ENCODE measurements at places on chromosomes 3 and 15.

DNA sequence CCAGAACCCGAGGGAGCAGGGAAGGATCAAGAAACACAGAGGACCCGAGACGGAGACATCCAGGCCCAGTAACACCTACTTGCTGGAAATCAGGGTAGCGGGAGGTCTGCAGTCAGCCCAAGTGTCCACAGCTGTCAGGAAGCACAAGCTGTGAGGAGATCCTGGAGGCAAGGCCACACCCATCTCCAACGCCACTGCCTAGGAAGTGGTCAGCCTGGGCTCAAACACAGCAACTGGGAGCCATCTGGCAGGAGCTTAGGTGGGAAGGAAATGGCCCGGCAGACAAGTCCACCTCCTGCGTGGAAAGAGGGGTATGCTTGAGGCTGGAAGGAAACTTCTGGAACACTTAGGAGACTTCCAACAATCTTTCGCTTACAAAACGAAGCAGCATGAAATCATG, 407.1 kb downstream of the VPS13C start:
- no peak for DNase-seq

DNA sequence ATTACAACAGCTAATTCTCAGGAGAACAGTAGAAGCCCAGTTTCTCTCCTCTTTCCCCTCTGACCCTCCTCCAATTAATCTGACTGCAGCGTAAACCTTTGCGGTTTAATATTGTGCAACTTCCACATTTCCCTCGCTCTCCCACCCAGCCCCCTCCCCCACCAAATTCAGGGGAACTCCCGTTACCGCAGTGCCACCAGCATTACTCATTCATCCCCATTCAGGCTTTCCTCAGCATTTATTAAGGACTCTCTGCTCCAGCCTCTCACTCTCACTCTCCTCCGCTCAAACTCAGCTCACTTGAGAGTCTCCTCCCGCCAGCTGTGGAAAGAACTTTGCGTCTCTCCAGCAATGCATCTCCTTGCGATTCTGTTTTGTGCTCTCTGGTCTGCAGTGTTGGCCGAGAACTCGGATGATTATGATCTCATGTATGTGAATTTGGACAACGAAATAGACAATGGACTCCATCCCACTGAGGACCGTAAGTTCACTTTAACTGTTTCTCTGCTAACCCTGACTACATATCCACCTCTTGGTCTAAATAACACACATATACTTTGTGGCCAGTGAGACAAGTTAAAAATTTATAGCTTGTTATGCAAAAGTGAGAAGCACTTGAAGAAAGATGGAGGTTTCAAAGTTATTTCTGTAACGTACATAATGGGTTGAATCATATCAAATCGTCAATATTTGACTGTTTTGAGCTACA, at the start of gene PTX3:
PTX3 (plus strand) TSS at position 268 of the 709 bp plus-strand sequence; CDS start at position 352, 84 bp downstream.
- peak; percentile 83 for DNase-seq

DNA sequence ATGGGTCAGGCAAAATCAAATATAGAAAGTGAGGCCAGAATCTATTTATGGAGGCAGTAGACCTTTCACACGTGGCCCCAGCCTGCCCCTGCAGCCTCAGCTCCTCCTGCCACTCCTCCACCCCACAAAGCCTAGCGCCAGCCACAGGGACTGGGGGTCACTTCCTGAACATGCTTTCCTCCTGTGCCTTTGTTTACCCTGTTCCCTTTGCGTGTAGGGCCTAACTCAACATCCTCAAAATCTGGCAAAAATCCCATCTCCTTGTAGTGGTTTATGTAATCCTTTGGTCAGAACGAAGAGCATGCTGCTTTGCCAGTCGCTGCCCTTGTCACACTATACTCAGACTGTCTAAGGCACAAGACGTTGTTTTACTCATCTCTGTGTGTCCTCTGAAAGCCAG, 39.6 kb downstream of the KBTBD12 start:
- no peak for DNase-seq

DNA sequence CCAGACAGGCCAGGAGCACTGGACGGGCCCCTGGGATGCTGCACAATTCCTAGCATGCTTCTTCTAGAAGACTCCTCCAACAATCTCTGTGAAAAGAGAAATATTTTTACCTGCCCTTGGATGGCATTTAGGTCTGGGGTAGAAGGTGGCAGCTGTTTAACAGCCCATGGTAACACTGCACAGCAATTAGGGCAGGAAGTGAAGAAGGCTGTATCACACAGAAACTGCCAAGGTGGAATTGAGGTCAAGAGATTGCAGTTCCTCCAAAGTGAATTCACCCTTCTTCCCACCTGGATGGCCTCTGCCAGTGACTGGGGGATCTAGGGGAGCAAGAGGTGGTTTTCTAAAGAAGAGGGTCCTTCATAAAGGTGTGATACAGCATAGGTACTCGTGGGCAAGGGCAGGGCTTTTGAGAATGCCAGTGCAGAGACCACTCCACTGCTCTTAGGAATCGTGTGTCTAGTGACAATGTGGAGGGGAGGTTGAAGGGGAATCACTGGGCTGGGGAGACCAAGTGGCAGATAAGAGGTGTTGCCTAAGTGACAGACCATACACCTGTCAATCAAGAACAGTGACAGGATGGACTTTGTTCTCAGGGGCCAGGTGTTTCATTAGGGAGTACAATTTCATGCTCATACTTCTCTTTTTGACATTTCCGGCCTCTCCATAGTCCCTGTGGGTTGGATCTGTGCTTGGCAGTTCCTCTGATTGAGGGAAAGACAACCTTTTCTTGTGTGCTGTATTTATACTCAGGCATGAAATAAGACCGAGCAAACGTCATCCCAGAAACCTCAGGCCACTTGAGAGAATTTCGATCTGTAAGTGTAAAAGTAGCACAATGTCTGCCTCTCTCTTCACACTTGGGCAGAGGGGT, 83.5 kb upstream of the BCL6 start:
- DNase-seq = no peak

DNA sequence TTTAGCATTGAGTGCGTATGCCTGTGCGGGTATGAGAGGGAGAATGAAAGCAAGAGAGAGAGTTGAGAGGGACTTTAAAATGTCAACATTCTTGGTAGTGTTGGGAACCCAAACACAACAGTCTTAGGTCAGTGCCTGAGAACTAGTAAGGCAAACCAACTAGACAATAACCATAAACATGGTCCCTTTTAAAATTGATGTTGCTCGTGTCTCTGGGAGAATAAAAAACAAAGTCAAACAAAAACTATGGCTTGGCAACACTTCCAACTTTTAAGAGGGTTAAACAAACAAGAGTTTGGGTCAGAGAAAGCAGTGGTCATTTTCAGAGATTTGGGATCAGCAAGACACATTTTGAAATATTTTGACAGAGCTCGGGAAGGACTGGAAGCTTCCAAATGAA, 146.7 kb upstream of the THBS1 start:
- DNase-seq = no peak

DNA sequence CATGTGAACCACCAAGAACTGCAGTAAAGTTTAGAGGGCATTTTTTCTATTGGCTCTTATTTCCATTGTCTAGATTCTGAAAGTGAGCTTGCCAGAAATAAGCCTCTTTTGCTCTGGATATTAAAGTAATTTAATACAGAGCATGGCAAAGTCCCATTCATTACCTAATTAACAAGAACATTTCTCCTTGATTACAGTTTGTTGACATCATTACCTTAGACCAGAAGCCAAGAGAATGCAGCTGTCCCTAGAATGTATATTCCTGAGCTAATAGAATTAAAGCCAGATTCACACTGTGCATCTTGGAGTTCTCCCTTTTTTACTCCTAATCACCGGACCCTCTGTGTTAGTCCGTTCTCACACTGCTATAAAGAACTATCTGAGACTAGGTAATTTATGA, 46.4 kb upstream of the TM4SF4 start:
- no peak for DNase-seq

- peak; percentile 39 for DNase-seq
Observed at GRCh38 chr3:126607214-126607908, 47.6 kb downstream of the TXNRD3 start.

- DNase-seq = no peak
Observed at GRCh38 chr3:129341331-129342141, 62.9 kb downstream of the HMCES start.

GRCh38 chr3:88195951-88196434, 46.2 kb downstream of the C3orf38 start:
- DNase-seq = no peak

DNA sequence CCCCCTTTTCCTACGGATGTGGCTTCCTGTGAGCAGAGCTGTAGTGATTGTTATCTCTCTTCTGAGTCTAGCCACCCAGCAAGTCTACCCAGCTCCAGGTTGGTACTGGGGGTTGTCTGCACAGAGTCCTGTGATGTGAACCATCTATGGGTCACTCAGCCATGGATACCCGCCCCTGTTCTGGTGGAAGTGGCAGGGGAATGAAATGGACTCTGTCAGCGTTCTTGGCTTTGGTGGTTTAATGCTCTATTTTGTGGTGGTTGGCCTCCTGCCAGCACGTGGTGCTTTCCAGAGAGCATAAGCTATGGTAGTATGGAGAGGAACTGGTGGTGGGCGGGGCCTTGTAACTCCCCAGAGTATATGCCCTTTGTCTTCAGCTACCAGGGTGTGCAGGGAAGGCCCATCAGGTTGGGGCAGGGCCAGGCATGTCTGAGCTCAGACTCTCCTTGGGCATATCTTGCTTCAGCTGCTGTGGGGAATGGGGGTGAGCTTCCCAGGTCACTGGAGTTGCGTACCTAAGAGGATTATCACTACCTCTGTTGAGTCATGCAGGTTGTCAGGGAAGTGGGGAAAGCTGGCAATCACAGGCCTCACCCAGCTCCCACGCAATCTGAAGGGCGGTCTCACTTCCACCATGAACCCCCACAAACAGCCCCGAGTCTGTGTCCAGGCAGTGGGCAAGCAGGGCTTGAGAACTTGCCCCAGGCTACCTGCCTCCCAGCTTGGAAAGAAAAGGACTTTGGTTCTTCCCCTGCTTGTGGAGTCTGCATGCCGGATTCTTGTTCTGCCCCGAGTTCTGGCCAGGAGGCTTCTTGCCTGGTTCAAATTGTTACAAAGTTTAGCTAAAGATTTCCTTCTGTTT, 9.0 kb upstream of the ADGRG7 start:
- no peak for DNase-seq

DNA sequence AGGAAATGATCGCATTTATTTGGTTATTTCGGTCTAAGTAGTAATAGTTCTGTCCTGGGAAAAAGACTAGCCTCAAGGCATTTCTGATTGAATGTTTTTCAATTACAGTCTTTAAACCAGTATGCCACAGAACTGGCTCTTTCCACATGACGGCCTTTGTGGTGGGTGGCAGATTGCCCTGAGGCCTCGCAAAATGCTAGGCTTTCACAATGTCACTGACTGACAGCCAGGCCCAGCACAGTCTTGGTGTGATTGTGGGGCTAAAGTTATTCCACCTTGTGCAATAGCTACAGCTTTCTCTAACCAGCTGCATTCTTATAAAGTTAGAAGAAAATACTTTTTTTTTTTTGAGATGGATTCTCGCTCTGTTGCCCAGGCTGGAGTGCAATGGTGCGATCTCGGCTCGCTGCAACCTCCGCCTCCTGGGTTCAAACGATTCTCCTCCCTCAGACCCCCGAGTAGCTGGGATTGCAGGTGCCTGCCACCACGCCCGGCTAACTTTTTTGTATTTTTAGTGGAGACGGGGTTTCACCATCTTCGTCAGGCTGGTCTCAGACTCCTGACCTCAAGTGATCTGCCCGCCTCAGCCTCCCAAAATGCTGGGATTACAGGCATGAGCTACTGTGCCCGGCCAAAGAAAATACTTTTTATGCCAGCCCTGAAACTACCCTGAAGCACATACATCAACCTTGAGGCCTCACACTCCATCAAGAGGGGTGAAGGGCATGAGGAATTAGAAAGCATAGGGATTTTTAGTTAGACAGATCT, 2.5 kb upstream of the ADIPOQ start:
- DNase-seq = no peak

GRCh38 chr3:129577366-129577765, 29.1 kb downstream of the PLXND1 start:
- no peak for DNase-seq

- DNase-seq = no peak
Observed at GRCh38 chr15:27878841-27879240, 220.3 kb downstream of the OCA2 start.

DNA sequence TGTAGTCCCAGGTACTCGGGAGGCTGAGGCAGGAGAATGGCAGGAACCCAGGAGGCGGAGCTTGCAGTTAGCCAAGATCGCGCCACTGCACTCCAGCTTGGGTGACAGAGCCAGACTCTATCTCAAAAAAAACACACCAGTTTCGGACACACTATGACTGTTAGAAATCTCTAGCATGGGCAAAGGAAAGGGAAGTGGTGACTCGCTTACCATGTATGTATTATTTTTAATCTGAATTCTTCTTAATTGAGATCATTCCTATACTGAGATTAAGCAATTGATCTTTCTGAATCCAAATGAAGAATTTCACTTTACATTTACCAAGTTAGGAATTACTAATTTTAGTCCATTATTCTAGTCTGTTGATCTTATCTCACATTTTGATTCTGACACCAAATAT, 459.2 kb upstream of the ALCAM start:
- DNase-seq = peak; percentile 67

DNA sequence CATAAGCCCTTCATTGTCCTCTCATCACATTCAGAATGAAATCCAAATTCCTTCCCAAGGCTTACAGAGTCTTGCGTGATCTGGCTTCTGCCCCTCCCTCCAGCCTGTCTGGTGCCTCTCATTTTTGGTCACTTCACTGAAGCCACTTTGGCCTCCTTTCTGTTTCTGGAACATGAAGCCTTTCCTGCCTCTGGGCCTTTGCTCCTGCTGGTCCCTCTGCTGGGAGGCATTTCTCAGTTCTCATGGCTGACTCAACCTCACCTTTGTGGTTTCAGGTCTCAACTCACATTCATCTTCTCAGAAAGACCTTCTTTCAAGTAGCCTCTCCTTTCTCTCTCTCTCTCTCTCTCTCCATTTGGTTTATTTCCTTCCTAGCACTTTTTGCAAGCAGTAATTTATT, 43.9 kb upstream of the BHLHE40 start:
- DNase-seq = no peak

GRCh38 chr3:49462222-49462621, 7.8 kb upstream of the DAG1 start:
- DNase-seq = peak; percentile 84
